Esophagus squamous epithelium (tissue), 5 donors: ENCODE measurements at places on chromosomes 12 and 14.

GRCh38 chr12:132432721-132433577 lies 57.0 kb upstream of the FBRSL1 start:
- no peak for DNase-seq

DNA sequence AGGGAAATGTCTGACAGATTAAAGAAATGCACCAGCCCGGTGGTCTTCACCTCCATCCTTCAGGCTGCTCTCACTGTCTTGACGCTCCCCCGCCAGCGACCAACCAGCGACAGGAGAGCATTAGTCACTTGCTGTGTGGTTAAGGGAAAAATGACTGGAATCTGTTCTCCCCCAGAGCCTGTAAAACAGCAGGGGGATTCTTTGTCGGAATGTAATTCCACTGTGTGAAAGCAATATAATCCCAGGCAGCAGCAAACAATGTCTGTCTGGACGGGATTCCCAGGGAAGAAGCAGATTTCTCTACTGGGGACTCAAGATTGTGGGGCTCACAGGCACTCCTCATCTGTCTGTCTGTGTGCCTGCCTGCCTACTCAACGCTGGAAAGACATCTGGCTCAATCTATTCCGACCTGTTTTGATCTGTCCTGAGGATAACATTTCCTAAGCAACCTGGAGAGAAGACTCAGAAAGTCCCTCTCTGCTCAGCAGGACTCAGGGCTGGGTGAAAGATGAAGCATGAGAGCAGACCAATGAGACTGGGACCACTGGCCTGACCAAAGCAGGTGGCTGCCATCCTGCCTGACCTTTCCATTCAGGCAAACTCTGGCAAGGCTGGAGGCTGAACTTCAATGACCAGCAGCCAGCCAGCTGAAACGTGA lies 54.6 kb downstream of the NUAK1 start:
- DNase-seq, result no peak

GRCh38 chr12:3202096-3202495 lies 124.9 kb downstream of the TSPAN9 start:
- no peak for DNase-seq

DNA sequence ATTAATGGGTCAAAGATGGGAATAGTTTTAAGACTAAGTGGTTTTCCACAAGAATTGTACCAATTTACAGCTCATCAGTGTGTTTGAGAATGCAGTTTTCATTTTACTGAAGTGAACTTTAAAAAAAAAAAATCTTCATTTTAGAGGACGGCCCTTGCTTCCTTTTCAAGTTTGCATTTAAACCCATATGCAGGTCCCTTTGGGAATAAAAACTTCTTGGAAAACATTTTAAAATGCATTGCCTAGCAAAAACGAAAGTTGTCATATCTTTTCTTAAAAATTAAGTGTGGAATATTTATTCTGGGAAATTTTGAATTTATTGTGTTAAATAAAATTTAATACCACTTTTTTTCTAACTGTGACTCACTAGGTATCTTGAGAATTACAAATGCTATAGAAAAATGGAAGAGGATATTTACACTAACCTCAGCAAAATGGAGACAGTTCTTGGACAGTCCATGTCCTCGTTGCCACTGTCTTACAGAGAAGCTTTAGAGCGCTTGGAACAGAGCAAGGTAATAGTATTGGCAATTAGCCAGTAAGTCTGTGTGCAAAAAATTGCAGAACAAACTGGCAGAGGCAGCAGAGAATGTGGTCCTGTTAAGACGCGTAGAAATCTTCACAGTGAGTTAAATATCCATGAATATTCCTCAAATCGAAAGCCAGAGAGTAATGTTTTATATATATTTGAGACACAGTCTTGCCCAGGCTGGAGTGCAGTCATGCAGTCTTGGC lies 209.7 kb downstream of the SYNE2 start:
- DNase-seq, result no peak

GRCh38 chr12:82398879-82399278 lies 40.5 kb downstream of the METTL25 start:
- DNase-seq, result no peak

DNA sequence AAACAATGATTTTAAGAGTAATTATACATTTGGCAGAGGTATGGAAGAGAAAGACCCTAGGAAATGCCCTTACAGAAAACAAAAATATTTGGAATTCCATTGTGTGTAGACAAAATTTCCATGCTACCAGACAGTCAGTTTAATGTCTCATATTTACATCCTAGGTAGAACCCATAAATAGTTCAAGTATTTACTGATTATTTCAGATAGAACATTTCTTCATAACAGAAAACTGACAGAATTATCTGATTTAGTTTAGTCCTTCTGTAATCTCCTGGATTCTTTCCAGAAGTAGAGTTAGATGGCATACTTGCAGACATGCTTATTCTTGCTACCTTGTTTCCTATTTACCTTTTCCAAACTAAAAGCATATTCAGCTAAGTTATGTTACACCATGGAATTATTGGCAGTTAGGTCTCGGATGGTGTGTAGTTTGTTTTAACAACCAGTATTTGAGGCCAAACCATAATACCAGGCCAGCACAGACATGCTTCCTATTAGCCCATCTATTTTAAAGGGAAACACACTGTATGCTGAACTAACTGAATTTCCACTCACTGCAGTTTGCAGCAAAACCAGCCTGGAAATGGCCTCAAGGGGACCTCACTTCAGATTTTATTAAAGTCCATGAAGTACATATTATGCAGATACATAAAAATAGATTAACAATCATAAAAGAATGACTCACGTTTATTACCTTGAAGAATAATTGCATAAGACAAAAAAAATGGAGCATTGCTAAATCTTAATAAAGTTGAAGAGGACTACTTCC lies 126.6 kb upstream of the LRIG3 start:
- no peak for DNase-seq

GRCh38 chr14:98114122-98114895 lies 1157.7 kb downstream of the BCL11B start:
- no peak for DNase-seq

GRCh38 chr14:22152903-22153302 lies 436.1 kb downstream of the DAD1 start:
- no peak for DNase-seq

DNA sequence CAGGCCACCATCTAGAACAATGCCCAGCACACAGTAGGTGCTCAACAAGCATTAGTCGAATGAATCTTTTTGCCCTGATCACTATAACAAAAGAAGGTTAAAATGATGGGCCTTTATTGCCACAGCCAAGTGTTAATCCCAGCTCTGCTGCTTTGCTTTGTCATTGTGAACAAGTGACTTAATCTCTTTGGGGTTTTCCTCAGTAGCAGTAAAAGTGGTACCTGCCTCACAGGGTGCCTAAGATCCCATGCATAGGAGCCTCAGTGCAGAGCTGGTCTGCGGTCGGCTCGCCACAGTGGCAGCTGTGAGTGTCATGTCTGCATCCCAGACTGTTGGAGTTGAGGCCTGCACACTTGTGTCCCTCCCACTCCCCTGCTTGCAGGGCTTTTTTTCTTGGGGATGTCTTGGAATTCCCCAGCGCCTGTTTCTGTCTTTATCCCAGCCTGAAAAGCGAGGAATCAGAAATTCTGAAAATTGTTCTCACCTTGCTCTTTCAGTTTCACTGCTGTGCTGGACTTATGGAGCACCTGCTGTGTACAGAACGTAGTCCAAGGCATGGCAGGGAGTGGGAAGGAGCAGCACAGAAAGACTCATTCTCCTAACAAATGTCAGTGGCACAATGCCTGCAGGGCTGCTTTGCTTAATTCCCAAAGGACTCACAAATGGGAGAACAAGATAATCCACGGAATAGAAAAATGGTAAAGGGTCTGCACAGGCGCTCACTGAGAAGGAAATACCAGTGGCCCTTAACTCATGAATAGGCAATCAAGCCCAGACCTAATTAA lies 90.8 kb downstream of the EML1 start:
- no peak for DNase-seq

GRCh38 chr14:37709419-37710195 lies 114.2 kb downstream of the TTC6 start:
- no peak for DNase-seq

- no peak for DNase-seq
These were observed 115.0 kb upstream of the SRRM4 start for GRCh38 chr12:118866346-118866745.

DNA sequence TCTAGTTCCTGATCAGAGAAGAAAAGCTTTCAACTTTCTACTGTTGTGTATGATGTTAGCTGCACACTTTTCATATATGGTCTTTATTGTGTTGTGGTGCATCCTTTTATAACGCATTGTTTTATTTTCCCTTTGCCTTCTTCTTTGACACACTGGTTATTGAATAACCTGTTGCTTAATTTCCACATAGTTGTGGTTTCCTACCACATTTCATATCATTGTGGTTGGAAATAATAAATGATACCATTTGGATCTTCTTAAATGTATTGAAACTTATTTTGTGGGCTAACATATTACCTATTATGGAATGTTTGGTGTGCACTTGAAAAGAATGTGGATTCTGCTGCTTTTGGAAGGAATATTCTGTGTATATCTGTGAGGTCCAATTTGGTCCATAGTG lies 64.9 kb downstream of the GPHN start:
- DNase-seq, result no peak

DNA sequence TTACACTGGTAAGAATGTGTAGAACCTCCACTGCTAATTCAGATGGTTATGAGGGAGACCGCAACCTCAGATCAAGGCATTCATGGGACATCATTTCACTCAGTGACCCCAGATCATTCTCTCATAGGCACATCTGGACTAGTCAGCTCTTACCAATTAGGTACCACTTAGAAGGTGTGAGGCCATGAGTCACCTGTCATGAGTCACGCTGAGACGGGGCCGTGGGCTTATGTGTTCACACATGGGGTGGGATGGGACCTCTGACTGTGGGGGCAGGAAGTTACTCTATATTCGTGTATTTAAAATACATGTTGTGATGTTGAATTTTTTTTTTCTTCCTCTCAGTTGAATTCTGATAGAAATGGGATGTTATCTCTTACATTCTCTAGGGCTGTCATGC lies 55.9 kb downstream of the CCDC92 start:
- no peak for DNase-seq

GRCh38 chr12:46585854-46586621 lies 213.5 kb upstream of the SLC38A2 start:
- DNase-seq, result no peak

- no peak for DNase-seq
These were observed 12.7 kb downstream of the TMED8 start for GRCh38 chr14:77364146-77364545.

DNA sequence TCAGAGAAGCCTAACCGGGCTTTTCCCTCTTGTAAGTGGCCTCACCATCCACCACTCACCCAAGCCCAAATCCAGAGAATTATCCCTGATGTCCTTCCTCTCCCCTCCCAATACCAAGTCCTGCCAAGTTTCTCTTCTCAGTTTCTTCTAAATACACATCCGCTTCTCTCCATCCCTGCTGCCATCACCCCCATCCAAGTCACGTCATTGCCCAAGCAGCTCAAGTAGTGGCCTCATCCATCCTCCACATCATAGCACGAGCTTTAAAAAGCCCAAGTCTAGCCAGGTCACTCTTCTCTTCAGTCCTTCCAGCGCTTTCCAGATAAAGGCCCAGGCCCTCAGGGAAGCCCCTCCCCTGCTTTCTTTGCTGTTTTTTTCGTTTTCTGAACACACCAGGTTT lies 25.4 kb downstream of the IL31 start:
- no peak for DNase-seq

DNA sequence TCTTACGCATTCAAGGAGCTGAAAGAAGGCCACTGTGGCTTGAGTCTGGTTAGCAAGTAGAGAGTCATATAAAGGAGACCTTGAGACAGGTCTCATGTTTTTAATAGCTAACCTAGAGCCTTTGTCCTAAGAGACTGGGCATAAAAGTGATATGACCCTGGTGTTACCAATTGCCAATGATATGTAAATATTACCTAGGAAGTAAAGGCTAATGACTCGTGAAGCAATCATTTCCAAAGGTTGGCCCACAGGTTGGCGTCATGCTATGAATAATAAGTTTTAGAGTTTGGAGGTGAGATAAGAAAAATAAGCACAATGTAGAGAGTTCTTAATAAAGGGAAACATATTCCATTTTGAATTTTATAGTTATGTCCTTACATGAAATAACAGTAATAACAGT lies 116.6 kb upstream of the PLEKHA5 start:
- no peak for DNase-seq

GRCh38 chr14:56554301-56554700 lies 25.3 kb upstream of the TMEM260 start:
- DNase-seq, result no peak

DNA sequence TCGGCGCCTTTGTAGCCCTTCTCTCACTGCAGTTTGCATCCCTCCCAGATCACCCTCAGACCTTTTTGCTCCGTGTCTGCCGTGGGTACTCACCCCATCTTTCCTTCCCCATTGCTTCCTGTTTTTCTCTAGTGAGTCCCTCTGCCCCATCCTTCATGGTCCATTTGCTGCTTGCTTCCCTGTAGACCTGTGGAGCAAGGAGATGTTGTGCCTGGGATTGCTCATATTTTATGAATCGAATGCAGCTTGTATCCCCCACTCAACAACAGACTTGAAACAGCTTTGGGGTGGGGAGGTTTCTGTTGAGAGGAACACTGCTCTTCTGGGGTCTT lies 661 bp downstream of the DENR start:
- no peak for DNase-seq

- DNase-seq, result no peak
These were observed 87.8 kb upstream of the LHX5 start for GRCh38 chr12:113559466-113559865.

GRCh38 chr12:117189725-117190209 lies 503 bp downstream of the FBXO21 start:
- DNase-seq, result no peak

GRCh38 chr12:27422697-27423096 lies 23.8 kb upstream of the SMCO2 start:
- no peak for DNase-seq

GRCh38 chr14:25003537-25003936 lies 46.4 kb downstream of the STXBP6 start:
- no peak for DNase-seq

GRCh38 chr12:102759466-102759865 lies 157.6 kb downstream of the PAH start:
- no peak for DNase-seq

DNA sequence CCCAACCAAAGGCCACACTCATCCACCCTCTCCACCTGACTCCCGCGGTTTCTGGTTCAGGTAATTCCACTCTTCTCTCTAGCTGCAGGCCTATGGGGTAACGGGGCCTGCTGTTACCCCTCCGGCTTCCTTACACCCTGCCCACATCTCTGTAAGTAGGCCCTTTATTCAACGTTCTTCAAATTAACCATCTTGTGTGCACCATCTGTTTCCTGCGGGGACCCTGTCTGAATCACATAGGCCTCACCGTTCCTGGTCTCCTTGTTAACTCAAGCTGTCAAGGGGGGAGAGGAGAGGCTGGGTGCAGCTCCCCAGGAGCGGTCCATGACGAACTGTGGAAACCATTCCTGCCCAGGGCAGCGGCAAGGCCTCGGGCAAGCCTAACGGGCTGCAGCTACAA lies 9.3 kb upstream of the DLK1 start:
- no peak for DNase-seq

DNA sequence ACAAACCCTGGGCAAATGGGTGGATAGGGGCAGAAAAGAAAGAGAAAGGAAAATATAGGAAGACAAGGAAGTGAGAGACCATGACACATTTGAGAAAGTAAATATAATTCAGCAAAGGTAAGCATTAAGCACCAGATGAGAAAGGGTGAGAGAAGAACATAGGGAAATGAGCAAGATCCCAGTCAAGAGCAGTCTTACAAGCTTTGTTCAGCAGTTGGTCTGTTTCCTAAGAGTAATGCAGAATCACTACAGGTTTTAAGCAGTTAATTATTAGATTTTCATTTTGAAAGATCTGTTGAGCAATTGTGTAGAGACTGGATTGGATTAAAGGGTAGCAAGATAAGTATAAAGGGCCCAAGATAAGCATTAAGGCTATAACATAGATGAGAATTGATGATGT lies 146.3 kb downstream of the PLCZ1 start:
- no peak for DNase-seq
